Activated CD4-positive, alpha-beta memory T cell treated with anti-CD3 and anti-CD28 coated beads, Interleukin-2, amount 10 ng/mL, durations not matched to agents 7 days and 5 days (primary cell): ENCODE measurements at places on chromosomes 7 and 10.

GRCh38 chr10:69375307-69376151, 41.2 kb downstream of the TACR2 start:
- H3K4me3 ChIP-seq: no peak overlapping the region
- no peak overlapping the region for H3K27ac ChIP-seq
- H3K4me1 ChIP-seq: peaks cover 6% of the 10 kb centered on the region

DNA sequence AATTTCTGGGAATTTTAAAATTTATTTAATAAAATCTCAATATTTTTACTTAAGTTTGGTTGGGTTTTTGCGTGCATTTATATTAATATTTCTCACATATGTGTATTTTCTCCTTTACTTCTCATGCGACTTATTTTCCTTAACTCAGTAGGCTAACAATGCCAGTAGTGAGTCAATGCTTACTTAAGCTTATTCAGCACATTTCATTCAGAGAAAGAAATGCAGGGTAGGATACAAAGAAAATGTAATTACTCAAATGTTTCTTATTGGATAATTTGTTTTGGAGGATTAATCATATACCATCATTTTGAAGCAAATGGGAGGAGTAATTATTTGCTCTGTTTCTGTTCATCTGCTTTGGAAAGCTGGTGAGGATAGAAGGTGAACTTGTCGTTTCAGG, 623.5 kb downstream of the POM121L12 start:
- no peak overlapping the region for H3K27ac ChIP-seq
- H3K27me3 ChIP-seq: no peaks in the 10 kb centered on the region

DNA sequence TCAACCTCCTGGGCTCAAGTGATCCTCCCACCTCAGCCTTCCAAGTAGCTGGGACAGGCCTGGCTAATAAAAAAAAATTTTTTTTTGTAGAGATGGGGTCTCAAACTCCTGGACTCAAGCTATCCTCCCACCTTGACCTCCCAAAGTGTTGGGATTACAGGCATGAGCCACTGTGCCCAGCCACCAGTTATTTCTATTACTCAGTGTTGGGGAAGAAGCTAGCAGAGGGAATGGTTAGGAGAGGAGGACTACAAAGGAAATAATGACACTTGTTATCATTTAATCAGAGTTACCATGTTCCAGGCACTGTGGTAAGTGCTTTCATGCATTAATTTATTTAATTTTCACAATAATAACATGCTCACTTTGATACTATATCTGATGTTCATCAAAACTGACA, 17.6 kb upstream of the BTRC start:
- H3K4me3 ChIP-seq: no peak overlapping the region
- DNase-seq: no peak
- H3K27me3 ChIP-seq: peaks cover 17% of the 10 kb centered on the region
- no peaks in the 10 kb centered on the region for H3K4me1 ChIP-seq
- H3K27ac ChIP-seq: no peak overlapping the region
- no peaks in the 10 kb centered on the region for H3K36me3 ChIP-seq

- no peaks in the 10 kb centered on the region for H3K4me1 ChIP-seq
- H3K27me3 ChIP-seq: peaks cover 38% of the 10 kb centered on the region
- no peaks in the 10 kb centered on the region for H3K36me3 ChIP-seq
- H3K27ac ChIP-seq: no peak overlapping the region
- DNase-seq: no peak
- H3K4me3 ChIP-seq: no peak overlapping the region
Observed at GRCh38 chr10:92681306-92681834, 8.4 kb upstream of the HHEX start.

- DNase-seq: no peak
- no peak overlapping the region for H3K4me3 ChIP-seq
- no peak overlapping the region for H3K27ac ChIP-seq
- H3K36me3 ChIP-seq: no peaks in the 10 kb centered on the region
Observed at GRCh38 chr10:89887830-89888229, 186.4 kb downstream of the KIF20B start.

DNA sequence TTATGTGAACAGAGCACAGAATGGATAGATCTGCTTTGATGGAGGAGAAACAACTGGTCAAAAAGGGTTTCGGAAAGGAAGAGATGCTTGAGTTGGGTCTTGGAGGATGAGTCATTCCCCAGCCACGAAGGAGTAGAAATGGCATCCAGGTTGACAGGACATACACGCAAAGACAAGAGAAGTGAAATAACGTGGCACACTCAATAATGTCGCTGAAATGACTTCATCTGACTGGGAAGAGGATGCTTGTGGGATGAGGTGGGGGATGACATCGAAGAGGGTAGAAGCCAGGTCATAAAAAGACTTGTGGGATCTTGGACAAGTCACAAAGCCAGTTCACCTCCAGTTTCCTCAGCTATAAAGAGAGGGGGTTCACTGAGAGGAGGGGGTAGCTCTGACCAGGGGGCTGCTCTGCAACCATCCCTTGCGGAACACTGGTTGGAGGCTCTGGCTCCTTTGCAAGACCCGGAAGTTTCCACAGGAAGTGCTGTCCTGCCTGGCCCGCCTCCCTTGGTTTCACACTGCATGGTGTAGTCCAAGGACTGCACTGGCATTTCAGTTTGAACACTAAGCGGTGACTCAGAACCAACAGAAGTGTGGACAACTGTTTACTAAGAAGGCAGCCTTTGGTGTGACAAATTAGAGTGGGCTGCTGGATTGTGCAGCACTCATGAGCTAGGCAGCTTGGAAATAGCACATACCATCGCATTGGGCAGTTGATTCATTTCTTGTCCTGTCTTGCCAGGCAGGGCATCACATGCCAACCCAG, 189.9 kb upstream of the ADO start:
- H3K4me1 ChIP-seq: peaks cover 35% of the 10 kb centered on the region
- peak overlapping the region; percentile 40 for H3K27ac ChIP-seq
- DNase-seq: peak; percentile 44
- H3K36me3 ChIP-seq: no peaks in the 10 kb centered on the region

DNA sequence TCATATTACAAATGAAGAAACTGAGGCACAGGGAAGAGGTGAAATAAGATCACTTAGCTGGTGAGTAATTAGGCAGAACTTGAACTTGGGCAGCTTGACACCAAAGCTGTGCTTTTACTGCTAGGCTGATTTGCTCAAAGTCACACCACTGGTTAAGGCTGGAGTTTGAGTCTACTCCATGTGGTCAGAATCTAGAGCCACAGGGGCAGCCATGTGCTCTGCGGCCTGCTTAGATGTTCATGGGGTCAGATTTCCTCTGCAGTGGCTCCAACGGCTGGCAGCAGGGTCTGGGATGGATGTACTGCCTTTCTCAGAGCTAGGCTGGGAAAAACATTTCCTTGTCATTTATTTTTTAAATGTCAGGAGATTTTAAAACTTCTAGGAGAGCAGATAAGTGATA, 417.5 kb downstream of the KCNMA1 start:
- H3K27ac ChIP-seq: no peak overlapping the region
- no peaks in the 10 kb centered on the region for H3K4me1 ChIP-seq
- H3K27me3 ChIP-seq: no peaks in the 10 kb centered on the region
- H3K36me3 ChIP-seq: no peaks in the 10 kb centered on the region
- no peak overlapping the region for H3K4me3 ChIP-seq

GRCh38 chr10:11430421-11431215, 180.8 kb downstream of the USP6NL start:
- peaks cover 6% of the 10 kb centered on the region for H3K36me3 ChIP-seq
- H3K27ac ChIP-seq: no peak overlapping the region
- DNase-seq: no peak
- peaks cover 4% of the 10 kb centered on the region for H3K27me3 ChIP-seq
- no peak overlapping the region for H3K4me3 ChIP-seq
- H3K4me1 ChIP-seq: peaks cover 3% of the 10 kb centered on the region

- no peaks in the 10 kb centered on the region for H3K4me1 ChIP-seq
- H3K36me3 ChIP-seq: no peaks in the 10 kb centered on the region
- no peak for DNase-seq
Observed at GRCh38 chr7:103813970-103814369, 175.5 kb downstream of the RELN start.

DNA sequence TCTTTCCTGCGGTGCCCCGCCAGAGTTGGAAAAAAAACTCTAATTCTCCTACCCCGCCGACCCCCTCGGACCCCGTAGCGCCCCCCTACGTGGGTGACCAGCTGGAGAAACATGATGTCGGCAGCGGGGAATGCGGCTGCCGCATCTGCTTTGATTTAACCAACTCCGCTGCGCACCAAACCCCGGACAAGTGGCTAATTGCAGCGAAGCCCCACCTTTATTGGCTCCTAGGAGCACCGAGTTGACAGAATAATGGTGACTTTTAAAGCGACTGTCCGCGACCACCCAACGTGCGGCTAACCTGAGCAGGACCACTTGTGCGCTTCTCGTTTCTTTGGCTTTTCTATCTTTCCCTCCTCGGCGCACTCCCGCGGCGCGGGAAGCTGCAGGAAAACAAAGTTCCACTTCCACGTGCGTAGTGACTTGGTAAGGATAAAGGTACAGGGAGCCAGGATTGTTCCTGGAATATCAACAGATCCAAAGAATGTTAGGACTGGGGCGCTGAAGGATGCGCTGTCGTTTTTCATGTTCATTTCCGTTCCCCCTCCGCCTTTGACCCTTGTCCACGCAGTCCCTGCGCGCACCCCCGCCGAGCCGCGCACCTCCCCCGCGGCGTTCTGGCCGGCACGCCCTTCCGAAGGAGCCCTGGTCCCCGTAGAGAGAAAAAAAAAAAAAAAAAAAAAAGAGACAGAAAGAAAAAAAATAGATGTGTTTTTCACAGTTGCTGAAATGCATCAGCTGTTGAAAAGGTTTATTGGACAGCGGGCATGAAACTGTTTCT, 1.4 kb downstream of the WNT16 start:
- no peak overlapping the region for H3K27ac ChIP-seq
- no peaks in the 10 kb centered on the region for H3K36me3 ChIP-seq
- H3K27me3 ChIP-seq: peaks cover 60% of the 10 kb centered on the region
- peaks cover 20% of the 10 kb centered on the region for H3K4me1 ChIP-seq

DNA sequence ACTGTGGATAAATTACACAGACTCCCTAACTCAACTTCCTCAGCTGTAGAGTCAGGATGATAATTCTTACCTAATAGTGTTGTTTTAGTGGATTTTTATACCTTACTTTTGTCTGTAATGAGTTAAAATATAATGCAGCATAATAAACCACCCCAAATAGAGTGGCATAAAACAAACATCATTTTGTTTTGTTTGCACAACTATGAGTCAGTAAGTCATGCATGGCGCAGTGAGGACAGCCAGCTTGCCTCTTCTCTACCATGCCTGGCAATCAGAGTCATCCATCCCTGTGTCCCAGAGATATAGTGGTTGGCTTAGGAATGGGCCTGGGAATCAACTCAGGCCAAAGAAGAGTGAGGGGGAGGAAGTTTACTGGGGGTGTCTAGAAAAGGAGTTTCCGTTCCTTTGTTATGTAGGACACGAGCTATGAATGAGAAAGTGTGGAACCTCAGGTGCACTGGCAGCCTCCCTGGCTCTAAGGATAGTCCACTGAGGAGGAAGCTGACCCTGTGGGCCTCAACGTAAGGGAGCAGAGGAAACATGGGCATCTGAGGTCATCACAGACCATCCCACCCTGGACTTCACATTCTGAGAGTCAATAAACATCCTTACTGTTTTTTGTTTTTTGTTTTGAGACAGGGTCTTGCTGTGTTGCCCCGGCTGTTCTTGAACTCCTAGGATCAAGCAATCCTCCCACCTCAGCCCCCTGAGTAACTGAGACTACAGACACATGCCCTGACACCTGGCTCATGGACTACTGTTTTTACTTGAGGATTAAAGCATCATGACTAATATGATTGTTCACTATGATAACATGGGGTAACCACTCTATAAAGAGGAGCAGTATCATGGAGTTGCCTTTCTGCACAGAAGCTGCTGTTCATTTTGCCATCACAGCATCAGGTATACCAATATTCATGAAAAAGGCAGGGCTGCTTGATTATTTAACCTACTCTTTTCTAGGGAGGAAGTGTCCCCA, 21.0 kb upstream of the GRB10 start:
- DNase-seq: no peak
- no peak overlapping the region for H3K4me3 ChIP-seq
- no peaks in the 10 kb centered on the region for H3K36me3 ChIP-seq
- peaks cover 11% of the 10 kb centered on the region for H3K4me1 ChIP-seq

DNA sequence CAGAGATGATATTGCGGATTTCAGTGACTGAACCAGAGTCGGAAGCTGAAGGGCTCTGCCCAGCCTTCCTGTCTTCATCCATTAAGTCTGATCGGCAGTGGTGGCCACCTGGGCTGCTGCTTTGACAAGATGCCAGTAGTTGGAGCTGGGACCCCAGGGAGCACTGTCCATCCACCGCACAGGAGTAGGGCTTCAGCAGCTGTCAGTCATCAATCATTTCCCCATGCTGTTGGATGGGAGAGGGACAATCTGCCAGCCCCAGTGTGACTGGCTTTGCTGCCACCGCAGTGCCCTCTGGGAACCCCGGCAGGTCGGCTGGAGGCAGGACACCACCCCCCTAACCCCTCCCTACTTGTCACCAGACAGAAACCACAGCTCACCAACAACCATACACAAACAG, 23.0 kb upstream of the GPR146 start:
- H3K36me3 ChIP-seq: peaks cover 24% of the 10 kb centered on the region
- peaks cover 10% of the 10 kb centered on the region for H3K4me1 ChIP-seq
- H3K4me3 ChIP-seq: no peak overlapping the region
- H3K27ac ChIP-seq: no peak overlapping the region
- no peaks in the 10 kb centered on the region for H3K27me3 ChIP-seq
- DNase-seq: no peak

DNA sequence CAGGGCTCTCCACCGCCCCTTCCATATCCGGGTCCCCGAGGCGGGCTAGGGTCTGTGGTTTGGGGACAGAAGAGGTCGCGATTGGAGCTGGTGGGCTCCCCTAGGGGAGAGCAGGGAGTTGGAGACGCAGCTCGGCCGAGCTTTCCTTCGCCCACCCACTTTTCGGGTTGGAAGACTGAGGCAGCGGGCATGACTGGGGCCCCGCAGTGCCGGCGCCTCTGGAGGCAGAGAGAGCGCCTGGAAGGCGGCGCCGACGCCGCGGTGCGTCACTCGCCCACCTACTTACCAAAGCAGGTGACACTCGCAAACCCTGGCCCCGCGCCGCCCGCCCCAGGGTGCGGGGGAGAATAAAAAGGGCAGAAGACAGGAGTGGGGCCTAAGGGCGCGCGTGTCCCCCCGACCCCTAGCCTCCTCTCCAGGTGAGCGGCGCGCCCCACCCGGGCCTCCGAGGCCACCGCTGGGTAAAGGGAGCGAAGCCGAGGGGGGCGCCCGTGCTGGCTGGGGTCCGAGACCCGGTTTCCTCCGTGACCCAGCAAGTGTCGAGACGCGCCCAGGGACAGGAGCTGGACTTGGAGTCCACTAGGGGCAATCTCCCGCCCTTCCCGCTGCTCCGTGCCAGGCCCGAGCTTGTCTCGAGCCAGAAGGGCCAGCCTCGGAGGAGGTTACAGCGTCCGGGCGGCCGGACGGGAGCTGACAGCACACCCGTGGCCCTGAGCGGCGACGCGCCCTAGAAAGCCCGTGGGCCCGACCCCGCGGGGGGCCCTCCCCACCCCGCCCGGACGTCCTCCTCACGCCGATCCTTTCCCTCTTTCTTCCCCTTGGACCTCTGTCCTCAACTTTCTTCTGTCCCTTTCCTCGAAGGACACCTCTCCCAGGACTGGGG, 34.4 kb upstream of the GRID1 start:
- H3K4me1 ChIP-seq: peaks cover 14% of the 10 kb centered on the region
- peak overlapping the region; percentile 82 for H3K4me3 ChIP-seq
- peak overlapping the region; percentile 60 for H3K27ac ChIP-seq
- DNase-seq: peak; percentile 63
- no peaks in the 10 kb centered on the region for H3K36me3 ChIP-seq
- H3K27me3 ChIP-seq: peaks cover 30% of the 10 kb centered on the region
